ENCODE measurements at places on chromosomes 4 and X. TPM values are rescaled to one million over a fixed set of nuclear protein-coding genes. Genes with fewer than 3 reads are reported as not detected.

DNA sequence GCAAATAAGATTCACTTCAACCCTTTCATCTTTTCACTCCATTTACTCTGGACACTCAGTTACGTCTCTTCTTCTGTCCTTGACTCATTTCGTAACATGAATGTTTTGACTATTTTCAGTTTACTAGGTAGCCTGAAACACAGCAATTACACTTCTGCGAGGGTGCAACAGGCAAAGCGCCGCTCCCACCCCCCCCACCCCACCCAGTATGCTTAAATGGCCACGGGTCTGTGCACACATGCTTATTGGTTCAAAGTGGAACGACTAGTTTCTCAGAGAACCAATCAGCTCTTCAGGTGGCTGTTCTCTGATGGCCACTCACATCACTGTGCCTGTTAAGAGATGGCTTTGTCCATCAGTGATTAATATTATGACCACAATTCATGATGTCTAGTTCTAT lies 3.5 kb downstream of the BEND4 start:
- DNase-seq, result no peak

Gene ADAM29
- total RNA-seq, result not detected

Gene MRPL1
- total RNA-seq, result 23.3 TPM

DNA sequence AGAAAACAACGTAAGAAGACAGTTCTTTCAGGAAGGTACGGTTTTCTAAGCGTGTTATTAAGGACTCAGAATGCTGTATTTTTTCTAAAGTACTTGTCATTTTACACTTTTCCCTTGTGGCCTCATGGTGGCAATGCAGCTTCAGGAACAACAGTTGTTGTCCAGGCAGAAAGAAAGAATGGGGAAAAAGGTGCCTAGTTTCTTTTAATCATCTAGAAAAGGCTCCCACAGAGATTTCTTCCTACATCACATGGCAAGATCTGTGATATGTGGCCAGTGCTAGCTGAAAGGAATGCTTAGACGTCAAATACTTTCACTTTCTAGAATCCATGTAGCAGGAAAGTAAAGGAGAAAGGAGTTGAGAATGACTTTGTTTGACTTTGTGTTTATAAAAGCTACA lies 49.0 kb upstream of the TRAM1L1 start:
- no peak for DNase-seq

GRCh38 chr4:163966612-163967011 lies 472.1 kb downstream of the TMA16 start:
- DNase-seq, result no peak

DNA sequence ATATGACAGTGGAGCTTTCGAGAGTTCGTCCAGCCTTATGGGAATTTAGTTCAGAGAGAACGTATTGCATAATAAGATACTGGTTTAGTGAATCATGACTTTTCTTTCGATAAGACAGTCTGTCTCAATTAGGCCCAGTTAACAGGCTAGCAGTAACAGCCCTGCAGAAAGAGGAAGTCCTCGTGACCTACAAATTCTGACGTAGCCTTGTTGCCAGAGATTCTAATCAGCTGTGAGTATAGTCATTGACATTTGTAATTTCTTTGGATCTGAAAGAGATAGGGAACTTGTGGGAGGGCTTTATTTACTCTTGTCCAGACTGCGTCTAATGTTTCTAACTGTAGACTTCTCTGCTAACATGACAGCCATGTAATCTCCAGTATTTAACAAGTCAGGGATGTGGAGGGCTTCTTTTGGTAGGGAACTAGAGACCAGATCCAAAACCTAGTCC lies 15.8 kb downstream of the ART3 start:
- no peak for DNase-seq

Gene GDPD2
- not detected for total RNA-seq

DNA sequence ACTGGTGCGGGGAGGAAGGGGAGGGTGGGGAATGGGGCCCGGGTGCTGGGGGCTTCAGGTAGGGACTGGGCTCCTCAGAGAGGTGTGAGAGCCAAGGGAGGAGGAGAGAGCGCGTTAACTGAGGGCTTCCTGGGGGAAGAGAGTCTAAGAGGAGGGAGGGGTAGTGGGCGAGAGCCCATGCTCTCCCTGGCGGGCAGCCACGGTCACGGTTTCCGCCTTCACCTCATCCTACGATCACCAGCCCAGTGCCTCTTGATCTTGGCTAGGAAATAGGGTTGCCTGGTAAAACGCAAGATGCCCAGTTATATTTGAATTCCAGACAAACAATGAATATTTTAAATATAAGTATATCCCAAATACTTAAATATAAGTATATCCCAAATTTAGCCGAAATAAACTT lies 60.8 kb upstream of the GRPEL1 start:
- no peak for DNase-seq

Gene ERVMER34-1
- not detected for total RNA-seq

Gene PPA2
- total RNA-seq, result 67.2 TPM

Gene FAM184B
- total RNA-seq, result not detected

DNA sequence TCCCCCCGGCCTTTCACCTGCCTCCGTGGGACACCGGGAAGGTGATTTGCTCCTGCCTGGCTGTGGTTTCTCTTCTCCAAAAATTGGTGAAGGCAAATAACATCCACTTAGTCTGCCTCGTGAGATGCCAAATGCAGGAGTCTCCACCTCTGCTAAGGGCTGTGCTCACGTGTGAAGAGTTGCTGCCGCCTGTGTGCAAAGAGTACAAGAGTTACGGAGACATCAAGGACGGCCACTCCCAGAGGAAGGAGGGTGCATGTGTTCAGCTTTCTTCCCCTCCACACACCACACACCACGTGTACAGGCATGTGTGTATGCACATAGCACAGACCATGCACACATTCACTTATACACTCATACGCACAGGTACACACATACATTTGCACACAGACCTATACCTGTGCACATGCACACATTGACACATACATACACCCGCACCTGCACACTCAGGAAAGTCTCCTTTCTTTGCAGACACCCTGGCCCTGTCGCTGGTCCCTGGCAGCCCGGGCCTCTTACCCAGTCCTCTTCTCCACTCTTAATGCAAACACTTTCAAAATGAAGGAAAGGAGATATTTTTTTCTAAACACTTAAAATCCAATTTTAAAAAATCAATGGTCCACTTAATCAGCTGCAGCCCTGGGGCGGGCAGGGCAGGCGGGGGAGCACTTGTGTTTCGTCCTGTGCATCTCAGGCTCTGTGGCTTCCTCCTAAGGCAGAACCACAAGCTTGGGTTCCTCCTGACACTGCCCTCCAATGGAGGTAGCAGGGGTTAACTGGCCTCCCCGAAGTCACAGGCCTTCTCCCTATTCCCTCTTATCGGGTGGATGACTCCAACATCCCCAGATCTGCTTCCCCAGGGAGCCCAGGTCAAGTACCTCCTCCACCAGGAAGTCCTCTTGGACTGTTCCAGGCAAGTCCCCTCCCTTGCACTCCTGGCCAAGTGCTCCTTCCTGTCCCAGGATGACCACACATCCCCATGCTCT lies 103.0 kb downstream of the CPZ start:
- peak; percentile 69 for DNase-seq

Gene RAB33B
- 7.1 TPM for total RNA-seq

Gene HPGDS
- total RNA-seq, result 4.1 TPM

Gene MAGEB3
- not detected for total RNA-seq

Gene ANXA3
- total RNA-seq, result 49.8 TPM

Gene UGT2B15
- total RNA-seq, result not detected

- no peak for DNase-seq
These were observed 69.6 kb downstream of the ARFIP1 start for GRCh38 chr4:152849350-152849749.

Gene CD38
- total RNA-seq, result 30.4 TPM

Gene SPACA5
- not detected for total RNA-seq

DNA sequence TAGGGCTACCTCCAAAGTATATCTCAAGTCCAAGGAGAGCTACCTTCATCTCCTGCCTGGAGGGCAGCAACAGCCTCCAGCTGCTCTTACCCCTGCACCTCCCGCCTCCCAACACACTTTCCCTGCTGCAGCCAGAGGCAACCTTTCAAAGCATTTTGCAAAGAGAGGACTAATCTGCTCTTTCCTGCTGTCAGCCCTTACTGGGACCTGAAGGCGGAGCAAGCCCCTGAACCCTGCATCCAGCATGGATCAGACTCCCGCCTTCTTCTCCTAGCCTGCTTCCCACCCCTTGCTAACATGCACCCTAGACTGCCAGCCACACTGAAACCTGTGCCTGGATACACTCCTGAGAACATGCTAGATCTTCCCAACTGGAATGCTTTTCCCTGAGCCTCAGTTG lies 37.7 kb upstream of the VMA21 start:
- no peak for DNase-seq

Gene CDS1
- 0.29 TPM for total RNA-seq

Gene SLC4A4
- 5.5 TPM for total RNA-seq

DNA sequence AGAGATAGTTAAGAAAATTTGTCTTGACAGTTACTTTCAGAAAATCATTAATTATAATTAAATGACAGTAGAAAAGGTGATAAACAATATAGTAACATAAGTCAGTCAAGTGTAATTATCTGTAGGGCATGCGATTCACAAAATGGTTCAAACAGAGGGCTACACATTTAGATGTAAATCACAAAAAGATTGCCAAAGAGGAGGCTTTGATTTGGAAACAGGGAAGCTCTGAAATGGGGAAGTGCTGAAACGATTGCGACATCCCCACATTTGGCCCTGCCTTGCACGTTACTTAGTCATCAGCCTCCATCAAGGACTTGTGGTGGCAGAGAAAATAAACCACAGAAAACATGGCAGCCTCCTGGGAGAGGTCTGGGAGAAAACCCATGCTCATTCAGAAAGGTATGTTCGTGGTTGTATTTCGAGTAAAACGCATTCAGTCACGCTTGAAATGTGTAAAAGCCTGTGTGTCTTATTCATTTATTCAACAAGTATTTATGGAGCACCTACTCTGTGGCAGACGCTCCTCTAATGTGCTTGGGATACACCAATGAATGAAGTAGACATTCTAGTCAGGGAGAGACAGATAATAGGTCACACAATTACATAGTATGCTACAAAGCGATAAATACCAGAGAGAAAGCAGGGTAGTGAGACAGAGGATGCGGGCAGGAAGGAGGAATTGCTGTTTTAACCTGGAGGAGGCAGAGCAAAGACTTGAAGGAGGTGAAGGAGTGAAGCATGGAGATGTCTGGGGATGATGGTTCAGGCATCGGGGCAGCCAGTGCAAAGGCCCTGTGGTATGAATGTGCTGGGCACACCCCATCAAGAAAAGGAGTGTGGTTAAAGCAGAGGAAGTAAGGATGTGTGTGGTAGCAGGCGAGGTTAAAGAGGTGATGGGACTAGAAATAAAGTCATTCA lies 7.8 kb downstream of the RBM47 start:
- no peak for DNase-seq

DNA sequence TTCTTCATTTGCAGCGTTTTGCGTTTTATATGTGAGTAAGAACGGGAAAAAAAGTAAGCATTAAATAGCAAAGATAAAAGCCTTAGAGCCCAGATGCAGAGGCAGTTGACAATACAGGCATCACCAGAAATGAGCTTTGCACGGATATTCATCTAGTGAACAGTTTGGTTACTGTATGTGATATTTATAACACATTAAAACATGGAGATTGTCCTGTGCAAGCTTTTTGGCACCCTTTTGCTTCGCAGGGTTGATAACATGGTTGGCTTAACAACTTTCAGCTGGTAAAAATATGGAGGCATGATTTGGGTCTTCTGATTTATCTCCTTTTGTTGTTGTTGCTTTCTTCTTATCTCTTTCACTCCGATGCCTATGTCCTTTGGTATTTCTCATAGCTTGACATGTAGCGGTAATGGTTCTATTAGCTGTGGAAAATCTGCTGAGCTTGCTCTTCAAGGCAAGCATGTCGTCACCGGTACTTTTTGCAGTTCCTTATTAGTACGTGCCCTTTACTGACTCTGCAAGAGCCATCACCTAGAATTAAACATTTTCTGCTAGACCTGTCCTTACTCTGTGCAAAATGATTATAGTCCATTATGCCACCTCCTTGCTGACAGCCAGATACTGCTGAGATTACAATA lies 102.9 kb downstream of the PCDH7 start:
- DNase-seq, result no peak

- DNase-seq, result no peak
These were observed 54.1 kb downstream of the SYTL5 start for GRCh38 chrX:38060331-38060878.

Gene RBMXL3
- total RNA-seq, result not detected

DNA sequence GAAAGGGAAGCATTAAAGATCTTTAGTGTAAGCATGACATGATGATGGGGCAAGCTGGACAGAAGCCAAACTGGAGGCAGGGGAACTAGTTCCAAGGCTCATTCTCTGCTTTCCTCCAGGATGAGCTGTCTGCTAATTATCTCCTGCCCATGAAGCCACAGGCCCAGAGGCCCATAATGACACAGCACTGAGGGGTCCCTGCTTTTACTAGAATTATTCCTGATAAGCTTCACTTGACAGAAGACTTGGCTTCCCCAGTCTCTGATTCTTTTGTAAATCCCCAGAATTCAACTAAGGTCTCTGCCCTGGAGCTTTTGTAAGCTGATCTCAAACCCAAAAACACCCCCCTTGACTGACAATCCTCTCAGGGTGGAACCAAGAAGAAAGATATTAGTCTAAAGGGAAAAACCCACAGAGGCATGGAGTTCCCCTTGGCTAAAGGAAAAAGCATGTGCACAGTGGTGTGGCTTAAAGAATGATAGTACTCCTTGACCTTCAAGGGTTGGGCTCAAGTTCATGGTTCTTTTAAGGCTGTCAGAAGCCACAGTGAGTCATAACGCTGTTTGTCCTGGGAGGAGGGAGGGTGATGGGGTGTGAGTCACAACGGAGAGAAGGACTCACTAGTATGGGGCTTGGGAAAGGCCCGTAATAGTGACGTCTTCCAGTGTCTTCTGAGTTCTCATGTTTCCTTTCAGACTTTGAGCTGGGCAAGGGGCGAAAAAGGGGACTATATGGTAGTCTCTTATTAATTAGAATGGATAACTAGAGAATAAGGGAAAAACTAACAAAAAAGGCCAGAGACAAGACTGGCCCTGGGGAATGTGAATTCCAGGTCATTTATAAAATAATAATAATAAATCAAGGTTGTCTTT lies 146.0 kb upstream of the CPEB2 start:
- no peak for DNase-seq

Gene PABPC1L2A
- not detected for total RNA-seq

Gene PPP4R3C
- not detected for total RNA-seq

- DNase-seq, result no peak
These were observed 60.1 kb downstream of the SH3RF1 start for GRCh38 chr4:169210504-169211118.

- DNase-seq, result no peak
These were observed 1379.4 kb downstream of the RPA4 start for GRCh38 chrX:98263135-98263534.

GRCh38 chr4:90127223-90127705 lies at the start of gene CCSER1:
Gene CCSER1 (plus strand): TSS chr4:90127394.
- DNase-seq, result peak; percentile 92

DNA sequence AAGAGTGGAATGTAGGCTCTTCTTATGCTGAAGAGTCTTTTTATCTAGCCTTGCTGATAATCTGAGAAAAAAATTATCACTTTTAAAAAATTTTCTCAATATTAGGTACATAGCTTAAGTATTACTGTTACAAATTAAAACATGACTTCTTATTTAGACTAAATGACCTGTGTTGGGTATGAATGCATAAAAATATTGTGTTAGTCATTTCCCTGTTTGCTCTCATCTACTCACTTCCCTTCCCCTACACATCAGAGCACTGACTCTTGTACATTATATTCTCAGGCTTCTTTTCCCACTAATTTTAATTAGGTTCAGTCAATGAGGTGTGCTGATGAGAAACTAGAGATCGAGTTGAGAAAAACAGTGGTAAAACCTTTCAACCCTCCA lies 881.0 kb downstream of the PCDH18 start:
- DNase-seq, result no peak

Gene PNMA6A
- 2.5 TPM for total RNA-seq

Measured in mesenteric fat pad (tissue), 1 donor.